NCI-H1694 treated with DMSO at 0.1 percent for 48 hours (cell line): ENCODE measurements at places on chromosomes 11 and 22.

DNA sequence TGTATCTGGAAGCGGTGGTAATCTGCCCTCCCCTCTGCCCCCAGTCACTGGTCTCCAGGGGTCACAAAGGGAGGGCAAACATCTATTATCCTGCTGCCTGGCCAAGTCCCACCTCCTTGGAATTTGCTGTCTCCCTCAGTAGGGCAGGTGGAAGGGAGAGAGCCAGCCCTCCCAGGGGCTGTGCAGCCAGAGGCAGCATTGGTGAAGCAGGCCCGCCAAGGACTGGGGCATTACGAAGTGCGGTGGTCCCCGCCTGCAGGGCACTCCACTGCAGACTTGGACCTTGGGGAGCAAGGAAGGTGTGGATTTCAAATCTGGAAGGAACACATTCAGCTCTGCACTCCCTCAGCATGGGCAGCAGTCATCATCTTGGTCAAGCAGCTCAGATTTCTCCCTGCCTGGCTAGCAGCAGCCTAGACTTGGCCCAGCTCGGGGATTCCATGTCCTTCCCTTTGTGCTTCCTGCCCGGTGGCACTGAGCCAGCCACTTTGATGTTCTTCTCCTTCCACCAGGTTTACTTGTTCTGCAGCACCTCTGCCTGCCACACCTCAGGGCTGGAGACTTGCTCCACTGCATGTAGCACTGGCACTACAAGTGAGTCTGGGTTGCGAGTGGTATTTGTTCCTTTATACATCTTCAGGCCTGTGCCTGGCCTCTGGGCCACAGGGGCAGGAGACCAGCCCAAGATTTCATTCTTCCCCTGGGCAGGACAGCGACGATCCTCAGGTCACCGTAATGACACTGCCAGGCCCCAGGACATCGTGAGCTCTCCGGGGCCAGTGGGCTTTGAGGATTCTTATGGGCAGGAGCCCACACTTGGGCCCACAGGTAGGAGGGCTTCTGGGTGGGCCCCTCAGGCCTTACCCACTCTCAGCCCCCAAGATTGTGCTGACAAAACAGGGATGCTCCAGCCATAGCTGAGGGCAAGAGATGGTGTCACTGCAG is 7.4 kb downstream of the ZP1 start:
- DNase-seq: no peak

DNA sequence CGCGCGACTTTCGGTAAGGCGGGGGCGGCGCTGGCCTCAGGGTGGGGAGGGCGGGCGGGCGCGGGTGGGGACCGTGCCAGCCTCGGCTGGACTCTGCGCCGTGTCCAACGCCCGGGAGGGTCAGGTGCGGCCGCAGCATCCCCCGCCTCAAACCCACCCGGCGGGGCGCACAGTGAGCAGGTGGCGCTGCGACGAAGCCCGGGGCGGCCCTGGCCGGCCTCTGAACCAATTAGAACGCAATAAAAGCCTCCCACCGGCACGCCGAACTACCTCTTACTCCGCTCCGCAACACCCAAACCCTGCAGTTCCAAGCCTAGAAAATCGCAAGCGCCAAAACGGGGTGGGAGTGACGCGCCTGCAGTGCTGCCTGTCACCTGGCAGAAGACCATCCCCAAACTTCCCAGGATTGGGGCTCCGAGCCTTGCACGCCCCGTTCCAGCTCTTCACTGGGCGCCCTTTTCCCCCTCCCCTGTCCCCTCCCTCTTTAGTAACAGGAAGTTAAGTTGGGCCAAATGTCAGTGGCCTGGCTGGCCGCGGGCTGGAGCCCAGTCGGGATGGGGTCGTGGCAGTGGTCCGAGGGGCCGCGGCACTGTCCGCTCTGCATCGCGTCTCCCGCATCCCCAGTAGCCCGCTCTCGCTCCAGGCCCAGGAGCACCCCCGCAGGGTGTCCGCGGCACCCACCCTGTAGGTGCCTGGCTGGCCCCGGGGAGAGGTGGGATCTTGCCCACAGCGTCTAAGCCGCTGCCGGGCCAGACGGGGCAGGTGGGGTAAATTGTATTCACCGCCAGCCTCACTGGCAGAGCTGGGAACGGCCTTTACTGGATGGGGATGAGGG is 541 bp downstream of the MICAL2 start:
- no peak for DNase-seq

GRCh38 chr11:115330684-115331482 is 173.3 kb downstream of the CADM1 start:
- DNase-seq: no peak

GRCh38 chr22:35407362-35407761 is 7.4 kb downstream of the MCM5 start:
- DNase-seq: no peak

DNA sequence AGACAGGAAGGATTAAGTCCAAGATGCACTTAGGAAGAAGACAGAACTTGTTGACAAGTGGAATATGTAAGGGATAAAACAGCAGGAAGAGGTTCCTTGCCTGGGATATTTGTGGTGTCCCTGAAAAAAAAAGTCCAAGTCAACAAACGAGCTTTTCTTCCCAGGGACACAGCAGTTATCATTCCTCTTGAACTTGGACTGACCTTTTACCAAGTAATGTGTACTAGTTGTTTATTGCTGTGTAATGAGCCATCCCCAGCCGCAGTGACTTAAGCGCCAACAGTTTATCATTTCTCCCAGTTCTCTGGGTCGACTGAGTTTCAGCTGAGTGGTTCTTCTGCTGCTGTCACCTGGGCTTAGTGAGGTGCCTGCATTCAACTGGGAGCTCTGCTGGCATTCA is 37.0 kb downstream of the KREMEN1 start:
- no peak for DNase-seq

DNA sequence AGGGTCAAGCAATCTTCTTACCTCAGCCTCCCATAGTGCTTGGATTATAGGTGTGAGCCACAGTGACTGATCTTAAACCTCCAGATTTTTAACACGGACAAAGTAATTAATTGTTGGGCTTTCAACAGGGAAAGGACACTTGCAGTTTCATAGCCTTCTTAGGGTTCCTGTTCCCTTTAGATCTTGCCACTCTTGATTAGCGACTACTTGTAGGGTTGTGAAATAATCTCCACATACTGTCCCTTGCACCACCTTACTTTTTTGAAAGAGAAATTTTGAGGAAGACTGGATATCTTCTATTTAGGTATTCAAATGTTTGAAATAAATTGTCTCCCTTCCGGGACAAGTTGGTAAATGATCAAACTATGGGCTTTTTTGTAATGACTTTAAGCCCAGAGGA is 7.6 kb downstream of the MS4A4E start:
- DNase-seq: no peak

GRCh38 chr11:45650166-45651095 is 15.0 kb downstream of the CHST1 start:
- DNase-seq: no peak

DNA sequence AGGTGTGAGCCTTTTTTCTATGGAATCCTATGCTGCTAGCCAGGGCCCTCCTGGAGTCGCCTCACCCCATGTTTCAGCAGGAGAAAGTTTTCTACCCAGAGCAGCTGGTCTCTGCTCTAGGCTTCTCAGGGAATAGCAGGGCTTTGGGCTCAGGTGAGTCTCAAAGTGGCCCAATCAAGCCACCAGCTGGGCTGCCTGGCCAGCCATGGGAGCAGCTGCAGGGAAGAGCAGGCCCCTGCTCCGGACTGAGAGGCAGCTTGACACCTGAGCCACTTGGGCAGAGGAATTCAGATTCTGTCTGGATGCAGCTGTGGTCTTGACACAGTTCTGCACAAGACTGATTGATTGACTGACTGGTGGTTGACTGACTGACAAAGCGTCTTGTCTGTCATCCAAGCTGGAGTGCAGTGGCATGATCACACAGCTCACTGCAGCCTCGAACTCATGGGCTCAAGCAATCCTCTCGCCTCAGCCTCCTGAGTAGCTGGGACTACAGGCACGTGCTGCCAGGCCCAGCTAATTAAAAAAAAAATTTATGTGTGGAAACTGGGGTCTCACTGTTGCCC is 57.5 kb upstream of the ARFGAP3 start:
- no peak for DNase-seq

DNA sequence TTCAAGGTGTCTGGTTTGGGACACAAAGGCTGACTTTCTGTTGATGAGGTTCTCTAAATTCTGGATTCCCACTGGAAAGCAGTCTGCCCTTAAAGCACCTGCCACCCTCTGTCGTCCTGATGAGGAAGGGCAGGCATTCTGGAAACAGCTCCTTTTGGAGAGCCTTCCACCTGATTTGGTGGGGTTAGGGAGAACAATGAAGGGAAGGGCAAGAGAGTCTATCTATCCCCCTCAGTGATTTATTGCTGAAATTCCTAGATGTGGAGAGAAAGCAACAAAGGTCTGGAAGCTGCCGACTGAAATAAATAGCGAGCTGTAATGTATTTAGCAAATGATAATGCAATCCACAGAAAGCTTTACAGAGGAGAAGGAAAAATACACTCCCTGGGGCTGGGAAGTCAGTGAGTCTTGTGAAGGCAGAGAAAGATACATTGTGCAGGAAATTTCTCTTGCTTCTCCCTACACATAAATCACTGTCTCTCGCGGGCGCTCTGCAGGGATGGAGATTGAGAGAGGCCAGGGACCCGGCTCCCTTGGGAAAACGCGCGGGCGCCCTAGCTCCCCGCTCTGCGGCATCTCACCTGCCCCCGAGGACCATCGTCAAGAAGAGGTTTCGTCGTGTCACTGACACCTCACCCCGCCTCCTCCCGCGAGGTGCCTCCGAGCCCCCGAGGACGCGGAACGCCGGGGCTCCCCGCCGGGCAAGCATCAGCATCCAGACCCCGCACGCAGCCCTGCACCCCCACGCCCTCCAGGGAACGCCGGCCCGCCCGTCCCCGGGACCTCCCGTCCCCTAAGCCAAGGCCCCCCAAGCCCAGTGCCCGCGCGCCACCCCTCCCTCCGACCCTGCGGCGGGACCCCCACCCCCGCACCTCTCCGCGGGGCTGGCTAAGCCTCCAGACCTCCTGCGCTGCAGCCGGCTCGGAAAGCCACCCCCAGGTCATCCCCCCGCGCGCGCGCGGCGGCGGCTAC is 673 bp downstream of the CDON start:
- peak; percentile 13 for DNase-seq

DNA sequence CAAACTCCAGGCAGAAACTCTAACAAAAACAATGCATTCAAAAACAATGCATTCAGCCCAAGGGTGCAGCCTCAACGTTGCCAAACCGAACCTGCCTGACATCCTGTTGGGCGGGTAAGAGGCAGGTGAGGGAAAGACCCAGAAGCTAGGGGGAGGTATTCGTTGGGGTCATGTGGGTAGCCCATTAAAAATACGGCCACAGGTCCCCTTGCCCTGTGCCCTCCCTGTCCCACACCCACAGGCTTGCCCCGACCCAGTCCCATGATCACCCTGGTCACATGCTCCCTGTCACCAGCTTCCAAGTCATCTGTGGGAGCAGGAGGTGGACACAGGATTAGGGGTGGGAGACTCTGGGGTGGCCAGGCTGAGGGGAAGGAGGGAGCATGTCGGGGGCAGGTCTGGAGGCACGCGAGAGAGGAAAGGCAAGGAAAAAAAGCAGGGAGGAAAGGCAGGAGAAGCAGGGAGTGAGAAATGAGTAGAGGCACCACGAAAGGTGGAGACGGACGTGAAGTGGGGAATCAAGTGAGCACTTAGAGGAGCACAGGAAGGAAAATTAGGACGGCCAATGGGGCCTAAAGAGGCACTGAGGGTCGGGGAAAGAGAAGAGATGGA is 683 bp downstream of the PLA2G6 start:
- DNase-seq: no peak

DNA sequence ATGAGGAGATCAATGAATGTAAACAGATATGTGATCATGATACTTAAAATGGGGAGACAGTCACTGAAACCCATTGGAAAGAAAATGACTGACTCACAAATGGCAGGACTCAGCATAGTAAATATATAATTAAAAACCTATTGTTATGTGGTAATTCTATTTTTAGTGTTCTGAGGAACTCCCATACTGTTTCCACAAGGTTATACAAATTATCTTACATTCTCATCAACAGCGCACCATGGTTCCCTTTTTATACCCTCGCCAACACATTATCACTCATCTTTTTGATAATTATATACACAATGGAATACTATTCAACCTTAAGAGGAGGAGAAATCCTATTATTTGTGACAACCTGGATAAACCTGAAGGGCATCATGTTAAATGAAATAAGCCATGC is 17.1 kb downstream of the OR5B21 start:
- no peak for DNase-seq

DNA sequence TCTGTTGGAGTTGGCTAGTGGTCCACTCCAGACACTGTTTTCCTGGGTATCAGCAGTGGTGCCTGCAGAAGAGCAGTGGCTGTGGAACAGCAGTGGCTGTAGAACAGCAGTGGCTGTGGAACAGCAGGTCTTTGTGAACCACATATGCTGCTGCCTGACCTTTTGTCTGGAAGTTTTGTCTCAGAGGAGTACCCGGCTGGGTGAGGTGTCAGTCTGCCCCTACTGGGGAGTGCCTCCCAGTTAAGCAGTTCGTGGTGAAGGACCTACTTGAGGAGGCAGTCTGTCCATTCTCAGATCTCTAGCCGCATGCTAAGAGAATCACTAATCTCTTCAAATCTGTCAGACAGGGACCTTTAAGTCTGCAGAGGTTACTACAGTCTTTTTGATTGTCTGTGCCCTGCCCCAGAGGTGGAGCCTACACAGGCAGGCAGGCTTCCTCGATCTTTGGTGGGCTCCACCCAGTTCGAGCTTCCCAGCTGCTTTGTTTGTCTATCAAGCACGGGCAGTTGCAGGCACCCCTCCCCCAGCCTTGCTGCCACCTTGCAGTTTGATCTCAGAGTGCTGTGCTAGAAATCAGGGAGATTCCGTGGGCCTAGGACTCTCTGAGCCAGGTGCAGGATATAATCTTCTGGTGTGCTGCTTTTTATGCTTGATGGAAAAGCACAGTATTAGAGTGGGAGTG is 89.1 kb upstream of the TRIM48 start:
- DNase-seq: no peak

GRCh38 chr11:77440678-77441077 is 33.2 kb downstream of the PAK1 start:
- no peak for DNase-seq

GRCh38 chr22:17781319-17782031 is 7.2 kb upstream of the BID start:
- no peak for DNase-seq

DNA sequence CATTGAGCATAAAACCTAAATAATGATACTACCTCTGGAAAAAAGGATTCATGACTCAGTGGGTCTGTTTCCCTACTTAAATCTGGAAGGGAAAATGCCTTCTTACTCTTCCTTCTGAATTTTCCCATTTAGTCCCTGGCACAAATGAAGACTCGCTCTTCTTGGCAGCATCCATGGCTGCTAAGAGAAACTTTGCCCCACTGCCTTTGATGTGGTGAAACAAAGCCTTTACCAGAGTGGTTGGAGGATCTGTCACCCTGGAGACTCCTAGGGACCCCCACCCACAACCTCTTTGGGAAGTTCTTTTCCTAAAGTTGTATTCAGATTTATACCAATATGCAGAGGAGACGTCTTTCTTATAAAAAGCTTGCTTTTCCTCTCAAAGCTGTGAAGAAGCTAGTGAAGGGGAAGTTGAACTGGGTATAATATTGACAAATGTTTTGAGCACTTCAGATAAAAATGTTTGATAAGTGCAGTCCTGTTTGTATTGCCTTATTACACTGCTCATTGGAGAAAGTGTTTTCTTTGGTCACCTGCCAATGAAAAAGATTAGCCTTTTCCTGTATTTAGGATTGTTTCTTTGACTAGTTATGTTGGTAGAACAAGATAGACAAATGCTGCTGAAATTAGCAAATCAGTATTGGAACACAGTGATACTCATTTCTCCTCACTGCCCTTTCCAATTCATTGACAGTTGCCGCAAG is 77.3 kb downstream of the ARFGAP2 start:
- no peak for DNase-seq

- no peak for DNase-seq
Observed at GRCh38 chr22:37338539-37339246, 56.4 kb downstream of the CYTH4 start.

- no peak for DNase-seq
Observed at GRCh38 chr11:112589155-112589554, 328.5 kb upstream of the PLET1 start.

GRCh38 chr11:120142441-120143100 is 4.7 kb upstream of the TRIM29 start:
- no peak for DNase-seq
